ENCODE measurements at places on chromosomes 7 and 10. TPM values are rescaled to one million over a fixed set of nuclear protein-coding genes. Genes with fewer than 3 reads are reported as not detected.

- no peak for DNase-seq
Observed at GRCh38 chr10:119821182-119821581, 51.5 kb downstream of the MCMBP start.

GRCh38 chr10:121049489-121049888, 198.3 kb downstream of the WDR11 start:
- no peak for DNase-seq

- DNase-seq = no peak
Observed at GRCh38 chr10:55233090-55233489, 432.1 kb upstream of the PCDH15 start.

DNA sequence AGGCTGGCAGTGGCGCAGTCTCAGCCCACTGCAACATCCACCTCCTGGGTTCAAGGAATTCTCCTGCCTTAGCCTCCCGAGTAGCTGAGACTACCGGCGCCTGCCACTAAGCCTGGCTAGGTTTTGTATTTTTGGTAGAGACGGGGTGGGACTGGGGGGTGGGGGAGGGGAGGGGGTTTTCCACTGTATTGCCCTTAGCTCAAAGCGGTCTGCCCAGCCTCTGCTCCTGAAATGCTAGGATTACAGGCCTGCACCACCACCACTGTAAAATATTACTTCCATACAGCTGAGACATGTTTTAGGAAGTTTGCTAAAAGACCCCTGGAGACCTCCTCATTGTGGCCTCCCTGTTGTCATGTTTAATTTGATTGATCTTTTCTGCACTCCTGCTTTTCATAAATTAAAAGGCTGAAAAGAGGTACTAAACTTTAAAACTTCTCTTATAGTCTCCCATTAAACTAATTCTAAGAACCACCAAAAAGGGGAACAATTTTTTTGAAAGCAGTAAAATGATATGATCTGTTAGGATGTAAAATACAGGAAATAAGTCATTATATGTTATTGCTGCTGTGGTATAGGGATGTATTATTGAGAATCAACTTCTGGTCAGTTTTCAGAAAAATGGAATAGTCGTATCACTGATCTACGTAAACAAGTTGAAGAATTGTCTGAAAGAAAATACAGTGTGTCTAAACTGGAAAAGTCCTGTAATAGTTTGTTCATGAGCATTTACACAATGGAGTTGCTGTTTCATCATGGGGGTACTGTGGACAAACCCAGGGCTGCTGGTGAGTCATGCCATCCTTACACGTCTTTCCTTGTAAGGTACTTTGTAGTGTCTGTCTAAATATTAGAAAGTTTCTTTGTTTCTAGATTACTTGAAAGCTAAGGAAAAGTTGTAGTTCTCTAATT, 72.9 kb upstream of the TMEM248 start:
- DNase-seq = no peak

CPA1 gene
- not detected for polyA plus RNA-seq

DNA sequence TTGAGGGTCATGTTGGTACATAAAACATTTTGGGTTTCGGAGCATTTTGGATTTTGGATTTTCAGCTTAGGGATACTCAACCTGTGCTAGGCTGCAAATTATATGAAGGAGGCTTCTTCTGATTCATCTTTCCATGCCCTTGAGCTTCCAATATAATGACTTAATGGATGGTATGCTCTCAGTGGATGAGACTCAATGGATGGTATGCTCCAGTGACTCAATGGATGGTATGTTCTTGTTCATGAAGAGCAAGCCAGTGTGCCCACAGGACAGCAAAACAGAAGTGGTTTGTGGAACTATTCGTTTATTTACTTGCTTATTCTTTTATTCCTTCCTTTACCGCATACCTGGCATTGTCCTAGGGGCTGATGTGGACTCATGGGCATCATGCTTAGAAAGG, 969.6 kb downstream of the LRMDA start:
- DNase-seq = no peak

- DNase-seq = no peak
Observed at GRCh38 chr7:51141451-51142003, 175.1 kb downstream of the COBL start.

DNA sequence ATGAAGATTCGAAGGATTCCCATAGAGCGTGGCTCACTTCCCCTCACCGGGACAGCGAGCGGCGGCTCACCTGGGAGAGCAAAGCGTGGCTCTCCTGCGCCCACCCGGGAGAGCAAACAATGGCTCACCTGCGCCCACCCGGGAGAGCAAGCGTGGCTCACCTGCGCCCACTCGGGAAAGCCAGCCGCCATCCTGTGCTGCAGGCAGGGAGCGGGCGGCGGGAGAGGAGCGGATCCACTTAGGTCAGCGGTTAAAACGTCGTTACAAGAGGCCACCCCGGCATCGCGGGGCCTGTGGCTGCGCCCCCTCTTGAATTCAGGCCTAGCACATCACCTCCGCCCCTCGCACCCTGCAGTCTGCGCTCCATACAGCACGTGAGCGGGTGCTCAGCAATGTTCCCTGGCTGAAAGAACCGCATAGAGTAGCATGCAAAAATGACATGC, 461 bp upstream of the FIGNL1 start:
- DNase-seq = no peak

SORCS1 gene
- polyA plus RNA-seq = not detected

JAKMIP3 gene
- not detected for polyA plus RNA-seq

GRCh38 chr10:15367296-15368085, 3.6 kb downstream of the FAM171A1 start:
- no peak for DNase-seq

NHLRC2 gene
- polyA plus RNA-seq = 7.3 TPM

- DNase-seq = no peak
Observed at GRCh38 chr7:81140775-81141174, 221.9 kb upstream of the SEMA3C start.

DNA sequence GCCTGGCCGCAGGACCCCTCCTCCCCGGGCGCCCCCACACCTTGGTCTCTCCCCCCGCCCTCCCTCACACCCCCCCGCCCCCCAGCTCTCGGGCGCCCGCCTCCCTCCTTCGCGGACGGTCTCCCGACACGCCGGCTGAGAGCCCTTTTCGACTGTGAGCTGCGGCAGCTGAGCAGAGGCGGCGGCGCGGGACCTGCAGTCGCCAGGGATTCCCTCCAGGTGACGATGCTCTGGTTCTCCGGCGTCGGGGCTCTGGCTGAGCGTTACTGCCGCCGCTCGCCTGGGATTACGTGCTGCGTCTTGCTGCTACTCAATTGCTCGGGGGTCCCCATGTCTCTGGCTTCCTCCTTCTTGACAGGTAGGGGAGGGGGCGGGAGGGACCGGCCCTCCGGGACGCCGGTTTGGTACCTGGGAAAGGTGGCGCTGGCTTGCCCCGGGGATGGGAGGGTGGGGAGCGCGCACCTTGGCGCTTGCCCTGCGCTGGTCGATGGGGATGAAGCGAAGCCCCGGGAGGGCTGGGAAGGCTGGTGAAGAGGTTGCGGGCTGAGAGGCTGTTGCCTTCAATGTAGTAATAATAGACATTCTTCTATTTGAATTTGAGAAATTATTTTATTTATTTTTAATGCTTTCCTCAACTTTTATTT, at the start of gene BMPER:
TSS of gene BMPER (plus strand) at position 151 of the 644 bp plus-strand sequence. CDS start at position 226, 75 bp downstream.
- DNase-seq = no peak

GIMAP1 gene
- polyA plus RNA-seq = 86.1 TPM

DNA sequence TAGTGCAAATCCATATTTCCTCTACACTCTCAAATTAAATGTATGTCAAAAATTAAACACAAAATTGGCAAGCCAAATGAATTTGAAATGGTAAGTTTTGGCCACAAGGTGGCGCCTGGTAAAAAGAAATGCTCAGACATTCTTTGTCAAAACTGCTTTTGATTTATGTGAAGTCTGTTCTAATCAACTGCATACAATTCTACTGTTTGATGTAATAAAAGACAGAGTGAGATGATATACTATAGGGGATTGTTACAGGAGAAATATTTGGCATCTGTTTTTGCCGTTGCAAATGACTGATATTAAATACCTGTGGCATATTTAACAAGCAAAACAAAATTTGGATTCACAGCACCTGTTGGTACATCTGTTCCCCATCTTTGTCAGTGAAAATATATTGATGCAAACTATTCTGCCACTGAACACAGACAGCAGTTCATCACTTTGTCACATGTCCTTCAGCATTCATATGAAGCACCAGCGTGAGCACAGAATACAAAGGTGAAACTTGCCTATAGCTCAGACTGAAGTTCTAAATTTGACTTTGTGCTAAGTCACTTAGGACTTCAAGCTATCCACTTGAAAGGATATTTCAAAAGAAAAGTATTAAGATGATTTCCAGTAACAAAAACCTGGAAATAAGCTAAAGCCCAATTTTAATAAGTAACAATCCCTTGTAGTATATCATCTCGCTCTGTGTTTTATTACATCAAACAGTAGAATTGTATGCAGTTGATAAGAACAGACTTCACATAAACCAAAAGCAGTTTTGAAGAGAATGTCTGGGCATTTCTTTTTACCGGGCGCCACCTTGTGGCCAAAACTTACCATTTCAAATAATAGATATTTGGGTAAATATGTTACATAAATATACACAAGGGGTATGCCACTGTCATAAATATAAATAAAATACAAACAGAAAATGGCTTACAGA, 10.2 kb upstream of the CH25H start:
- peak; percentile 68 for DNase-seq

GRCh38 chr10:81215498-81215897, 659.5 kb upstream of the NRG3 start:
- no peak for DNase-seq

DNA sequence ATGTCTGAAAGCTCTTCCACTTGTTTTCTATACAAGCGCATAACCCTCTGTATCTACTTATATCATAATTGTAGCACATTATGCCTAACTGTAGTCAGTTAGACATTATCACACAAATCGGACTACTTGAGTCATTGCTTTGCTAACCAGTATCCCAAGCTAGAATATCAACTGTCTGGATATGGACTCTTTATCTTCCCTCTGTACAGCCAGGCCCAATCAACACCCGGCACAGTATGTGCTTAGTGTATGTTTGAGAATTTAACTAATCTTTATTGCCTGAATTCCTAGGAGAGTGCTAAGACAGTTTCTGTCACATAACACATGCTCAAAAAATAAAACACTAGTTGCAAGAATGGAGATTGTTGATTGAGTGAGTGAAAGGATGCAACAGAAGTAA, 211.2 kb downstream of the ARL4A start:
- no peak for DNase-seq

ZMIZ2 gene
- polyA plus RNA-seq = 9.8 TPM

DNA sequence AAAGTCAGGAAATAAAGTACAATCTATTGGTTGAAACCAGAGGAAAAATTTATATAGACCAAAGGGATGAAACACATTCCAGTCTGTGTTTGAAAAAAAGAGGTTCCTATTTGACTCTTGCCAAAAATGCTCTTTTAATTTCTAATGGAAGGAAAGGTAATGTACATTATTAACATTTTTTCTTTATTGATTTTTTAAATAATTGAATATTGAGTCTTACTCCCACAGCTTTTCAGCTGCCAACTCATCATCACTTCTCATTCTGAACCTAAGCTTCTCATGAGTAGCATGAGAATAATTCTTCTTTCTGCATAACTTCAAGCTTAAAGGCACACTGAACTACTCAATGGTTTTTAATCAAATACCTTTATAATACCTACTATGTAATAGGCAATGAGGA, 49.8 kb upstream of the FHIP2A start:
- no peak for DNase-seq

- DNase-seq = no peak
Observed at GRCh38 chr10:2984682-2985081, 82.7 kb upstream of the PFKP start.

DNA sequence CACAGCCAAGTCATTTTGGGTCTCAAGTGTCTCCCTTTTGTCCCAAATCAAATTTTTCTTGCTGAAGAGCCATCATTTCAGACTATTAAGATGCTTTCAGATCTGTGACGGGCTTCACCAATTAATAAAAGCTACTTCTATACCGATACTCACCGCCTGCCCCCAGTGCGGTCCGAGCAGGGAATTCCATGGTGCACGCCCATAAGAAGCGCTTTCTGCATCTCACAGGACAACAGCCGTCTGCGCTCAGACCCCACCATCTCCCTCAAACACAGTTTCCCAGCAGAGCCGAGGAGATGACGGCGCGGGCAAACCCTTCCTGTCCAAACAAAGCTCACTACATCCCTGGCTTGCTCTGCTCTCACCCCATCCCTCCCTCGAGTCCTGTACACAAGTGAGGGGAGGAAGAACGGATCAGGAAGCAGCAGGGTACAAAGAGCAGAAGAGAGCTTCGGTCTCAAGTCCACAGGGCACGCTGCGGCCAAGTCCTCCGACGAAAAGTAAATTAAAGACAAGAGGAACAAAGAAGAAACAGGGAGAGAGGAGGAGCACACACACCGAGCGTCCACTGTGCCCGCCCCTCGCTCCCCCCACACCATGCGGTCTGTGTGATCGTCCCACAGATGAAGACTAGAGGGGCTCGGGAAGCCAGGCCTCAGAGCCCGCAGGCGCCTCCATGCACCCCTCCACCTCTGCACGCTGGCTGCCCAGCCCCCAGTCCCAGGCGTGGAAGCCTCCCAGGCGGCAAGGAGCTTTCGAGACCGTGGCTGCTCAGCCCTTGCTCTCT, 121.9 kb downstream of the MAD1L1 start:
- no peak for DNase-seq

NAT16 gene
- not detected for polyA plus RNA-seq

DNA sequence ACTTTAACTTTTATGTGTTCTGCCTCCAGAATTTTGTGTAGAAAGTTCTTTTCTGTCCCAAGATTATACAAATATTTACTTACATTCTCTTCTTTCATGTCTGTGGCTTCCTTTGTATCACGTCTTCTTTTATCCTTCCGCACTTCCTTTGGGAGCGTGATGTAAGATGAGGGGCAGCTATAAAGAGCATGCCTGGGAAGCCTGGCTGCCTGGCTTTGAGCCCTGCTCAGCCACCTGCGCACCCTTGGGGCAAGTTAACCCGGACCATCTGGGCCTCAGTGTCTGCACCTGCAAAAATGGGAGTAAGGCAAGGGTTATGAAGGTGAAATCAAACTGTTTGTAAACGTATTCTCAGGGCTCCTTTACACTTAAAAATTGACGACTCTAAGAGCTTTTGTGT, 25.2 kb downstream of the PALD1 start:
- DNase-seq = no peak

HMX3 gene
- polyA plus RNA-seq = not detected

DNA sequence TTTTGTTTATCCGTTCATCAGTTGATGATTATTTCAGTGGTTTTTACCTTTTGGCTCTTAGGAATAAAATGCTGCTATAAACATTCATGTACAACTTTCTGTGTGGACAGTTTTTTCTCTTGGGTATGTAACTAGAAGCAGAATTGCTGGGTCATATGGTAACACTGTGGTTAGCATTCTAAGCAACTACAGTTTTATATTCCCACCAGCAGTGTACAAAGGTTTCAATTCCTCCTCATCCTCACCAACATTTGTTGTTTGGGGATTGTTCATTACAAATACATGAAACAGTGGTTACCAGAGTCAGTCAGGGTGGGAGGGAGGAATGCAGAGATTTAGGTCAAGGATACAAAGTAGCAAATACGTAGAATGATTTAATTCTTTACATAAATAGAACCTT, 97.0 kb downstream of the NPSR1 start:
- no peak for DNase-seq

DNA sequence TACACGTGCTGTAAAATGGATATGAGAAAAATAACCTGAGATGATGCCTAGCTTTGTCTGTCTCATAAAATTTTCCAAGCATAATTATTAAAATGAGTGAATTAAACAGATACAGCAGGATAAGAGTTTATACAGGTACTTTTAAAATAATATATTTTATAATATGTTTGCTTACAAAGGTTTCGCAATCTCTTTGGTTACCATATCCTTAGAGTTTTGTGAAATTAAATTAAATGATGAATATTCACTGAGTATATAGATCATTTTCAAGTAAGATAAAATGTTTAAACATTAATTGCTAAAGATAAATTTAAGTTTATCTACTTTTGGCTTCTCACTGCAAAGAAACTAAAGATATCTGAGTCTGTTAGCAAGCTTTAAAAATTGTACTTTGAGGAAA, 11.4 kb downstream of the SHTN1 start:
- DNase-seq = no peak

- no peak for DNase-seq
Observed at GRCh38 chr7:27157702-27158431, 1.4 kb upstream of the HOXA7 start.
